Stimulated activated naive CD8-positive, alpha-beta T cell treated with anti-CD3 and anti-CD28 coated beads, Interleukin-15, amount 100 ng/mL, for 72 hours (primary cell): ENCODE measurements at places on chromosomes 12 and 14.

DNA sequence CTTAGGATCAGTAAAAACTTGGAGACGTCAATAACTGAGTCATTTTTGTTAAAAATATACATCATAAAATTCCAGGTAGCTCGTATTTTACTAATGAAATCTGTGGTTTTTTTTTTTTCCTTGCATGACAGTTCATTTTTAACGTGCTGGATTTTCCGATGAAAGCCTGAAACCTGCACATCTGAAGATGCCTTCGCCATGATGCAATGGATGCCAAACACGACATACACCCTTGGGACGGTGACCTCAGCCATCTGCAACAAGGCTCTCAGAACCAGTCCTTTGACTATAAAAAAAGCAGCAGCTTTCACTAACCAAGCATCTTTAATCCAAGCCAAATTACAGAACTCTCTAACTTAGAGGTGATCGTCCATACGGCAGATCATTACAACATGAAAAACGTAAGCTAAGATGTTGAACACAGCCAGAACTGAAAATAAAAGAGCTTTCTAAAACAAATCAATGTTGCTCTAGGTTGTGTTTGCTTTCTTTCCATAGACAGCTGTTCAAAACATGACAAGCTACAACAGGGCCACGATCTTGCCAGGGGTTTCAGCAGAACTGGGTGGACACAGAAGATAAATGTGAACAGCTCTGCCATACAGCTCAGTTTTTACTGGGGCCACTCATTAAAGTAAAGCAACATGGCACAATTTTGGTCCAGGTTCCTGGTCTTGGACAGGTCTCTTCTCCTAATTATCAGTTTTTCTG, 7.8 kb downstream of the NIN start:
- DNase-seq: no peak

DNA sequence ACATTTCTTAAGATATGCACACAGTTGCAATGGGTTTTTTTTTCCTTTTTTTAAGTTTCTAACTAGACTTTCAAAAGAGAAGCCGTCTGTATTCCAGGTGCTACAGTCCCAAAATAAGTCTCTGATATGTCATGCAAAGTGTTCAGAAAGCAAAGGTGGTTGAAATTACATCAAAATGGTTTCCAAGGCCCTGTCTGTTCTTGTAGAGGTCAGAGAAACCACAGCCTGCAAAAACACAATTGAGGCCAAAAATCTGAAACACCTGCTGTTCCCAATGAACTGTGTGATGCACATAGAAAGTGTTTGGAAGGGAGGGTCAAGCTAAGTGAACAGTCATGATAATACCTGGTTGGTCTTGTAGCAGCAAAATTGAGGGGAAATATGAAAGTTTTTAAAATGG, 91.0 kb downstream of the VRK1 start:
- DNase-seq: no peak

GRCh38 chr12:124464062-124464461, 103.3 kb downstream of the NCOR2 start:
- DNase-seq: no peak

DNA sequence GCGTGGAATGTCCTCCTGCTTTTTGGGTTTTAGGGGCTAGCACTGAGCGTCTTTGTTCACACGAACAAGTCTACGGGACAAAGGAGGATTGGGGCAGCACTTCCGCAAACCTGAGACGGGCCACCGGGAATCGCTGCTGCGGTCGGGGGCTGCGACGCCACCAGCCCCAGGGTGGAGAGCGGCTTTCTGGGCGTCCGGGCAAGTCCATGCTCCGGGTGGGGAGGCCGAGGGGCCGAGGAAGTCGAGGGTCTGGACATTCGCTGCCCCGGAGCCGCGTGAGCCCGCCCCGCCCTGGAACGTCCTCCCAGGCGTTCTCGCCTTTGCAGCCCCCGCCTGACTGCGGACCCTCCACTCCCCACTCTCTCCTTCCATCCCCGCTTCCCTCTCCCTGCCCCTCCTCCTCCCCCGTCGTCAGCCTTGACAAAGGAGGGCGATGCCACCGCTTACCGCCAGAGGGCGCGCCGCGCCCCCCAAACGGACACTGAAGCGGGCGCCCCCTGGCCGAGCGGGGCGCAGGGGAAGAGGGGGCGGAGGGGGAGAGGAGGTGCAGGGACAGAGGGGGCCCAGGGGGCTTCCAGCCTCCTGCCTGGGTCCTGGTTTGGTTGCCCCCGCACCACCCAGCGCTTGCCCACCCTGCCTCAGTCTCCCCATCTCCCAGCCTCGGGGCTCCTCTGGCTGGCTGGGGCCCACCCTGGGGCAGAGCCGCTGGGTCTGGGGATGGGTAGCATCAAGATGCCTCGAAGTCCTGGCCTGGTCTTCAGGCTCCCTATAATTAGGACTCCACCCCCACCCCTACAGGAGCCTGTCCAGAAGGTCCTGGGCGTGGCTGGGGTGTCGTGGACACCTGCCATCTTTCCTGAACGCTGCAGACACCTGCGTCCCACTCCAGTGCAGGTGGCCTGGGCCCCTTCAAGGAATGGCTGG, 39.1 kb upstream of the INF2 start:
- peak; percentile 76 for DNase-seq

DNA sequence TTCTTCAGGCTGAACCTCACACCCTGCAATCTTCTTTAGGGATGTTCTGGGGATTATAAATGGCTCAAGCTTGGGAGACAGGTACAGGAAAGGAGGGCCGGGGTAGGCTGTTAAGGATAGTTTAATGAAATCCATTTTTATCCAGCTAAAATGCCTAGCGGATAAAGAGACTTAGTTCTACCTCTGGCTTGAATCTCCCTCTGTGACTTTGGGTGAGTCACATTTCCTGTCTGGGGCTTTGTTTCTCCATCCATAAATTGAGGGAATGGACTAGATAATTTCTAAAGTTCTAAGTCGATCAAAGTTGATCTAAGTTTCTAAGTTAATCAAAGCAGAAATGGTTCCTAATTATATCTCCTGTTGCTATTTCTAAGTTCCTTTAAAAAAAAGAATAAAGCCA, 319.6 kb upstream of the E2F7 start:
- DNase-seq: no peak

- DNase-seq: no peak
These were observed 7.2 kb upstream of the SDR9C7 start for GRCh38 chr12:56941299-56942017.

DNA sequence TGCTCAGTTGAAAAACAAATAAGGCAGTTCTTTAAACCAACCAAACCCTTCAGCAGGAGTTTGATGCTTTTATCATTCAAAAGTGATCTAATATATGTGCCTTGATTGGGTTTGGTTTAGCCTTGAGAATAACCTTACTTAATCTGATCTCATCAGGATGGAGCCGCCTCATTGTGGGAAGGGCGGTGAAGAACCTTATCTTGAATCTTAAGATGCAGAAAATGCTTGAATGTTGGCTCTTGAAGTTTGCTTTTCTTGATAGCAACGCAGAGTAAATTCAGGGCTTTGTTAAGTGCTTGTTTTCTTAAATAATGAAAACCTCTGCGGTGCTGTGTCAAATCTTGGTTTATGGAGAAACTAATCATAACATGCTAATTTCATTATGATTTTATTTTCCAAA, 138.2 kb downstream of the MON2 start:
- no peak for DNase-seq

DNA sequence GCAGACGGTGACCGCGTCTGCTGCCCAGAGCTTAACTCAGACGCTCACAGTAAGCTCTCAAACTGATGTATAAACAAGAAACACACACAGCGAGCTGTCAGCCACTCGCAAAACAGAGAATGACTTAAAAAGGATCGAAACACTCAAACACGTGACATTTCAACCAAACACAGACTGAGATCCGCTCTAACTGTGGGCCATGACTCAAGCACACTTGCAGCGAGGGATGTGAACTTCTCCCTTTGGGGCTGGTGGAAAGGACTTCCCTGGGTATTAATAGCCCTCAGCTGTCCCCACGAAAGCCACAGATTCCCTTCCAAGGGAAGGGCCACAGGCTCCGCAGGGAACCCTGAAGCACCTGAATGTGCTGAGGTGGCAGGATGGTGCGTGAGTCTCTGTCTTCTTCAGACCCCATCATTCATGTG, 29.1 kb downstream of the CCDC88C start:
- DNase-seq: no peak

GRCh38 chr14:29637411-29637810, 290.2 kb downstream of the PRKD1 start:
- no peak for DNase-seq

DNA sequence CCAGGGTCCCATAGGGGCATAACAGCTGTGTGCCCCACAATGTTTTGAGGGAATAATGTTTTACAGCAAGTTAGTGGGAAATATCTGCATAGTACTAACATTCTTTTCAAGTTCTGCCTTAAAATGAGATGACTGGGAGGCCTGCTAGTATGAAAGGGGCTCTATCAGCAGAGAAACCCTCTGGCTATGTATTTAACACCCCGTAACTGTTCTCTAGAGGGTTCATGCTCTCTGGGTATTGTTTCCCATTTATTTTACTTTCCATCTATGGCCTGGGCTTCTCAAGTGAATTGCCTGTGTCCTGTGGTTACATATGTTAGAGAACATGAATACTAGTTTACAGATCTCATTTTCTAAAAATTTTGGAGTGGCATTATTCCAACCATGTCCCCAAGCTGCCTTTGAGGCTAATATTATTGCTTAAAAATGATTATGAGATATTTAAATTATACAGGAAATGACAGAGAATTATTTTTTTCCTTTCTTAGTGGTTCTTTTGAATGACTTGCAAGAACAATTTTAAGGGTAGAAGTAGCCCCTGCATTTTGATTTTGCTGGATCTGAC, 37.5 kb downstream of the GNG2 start:
- no peak for DNase-seq

DNA sequence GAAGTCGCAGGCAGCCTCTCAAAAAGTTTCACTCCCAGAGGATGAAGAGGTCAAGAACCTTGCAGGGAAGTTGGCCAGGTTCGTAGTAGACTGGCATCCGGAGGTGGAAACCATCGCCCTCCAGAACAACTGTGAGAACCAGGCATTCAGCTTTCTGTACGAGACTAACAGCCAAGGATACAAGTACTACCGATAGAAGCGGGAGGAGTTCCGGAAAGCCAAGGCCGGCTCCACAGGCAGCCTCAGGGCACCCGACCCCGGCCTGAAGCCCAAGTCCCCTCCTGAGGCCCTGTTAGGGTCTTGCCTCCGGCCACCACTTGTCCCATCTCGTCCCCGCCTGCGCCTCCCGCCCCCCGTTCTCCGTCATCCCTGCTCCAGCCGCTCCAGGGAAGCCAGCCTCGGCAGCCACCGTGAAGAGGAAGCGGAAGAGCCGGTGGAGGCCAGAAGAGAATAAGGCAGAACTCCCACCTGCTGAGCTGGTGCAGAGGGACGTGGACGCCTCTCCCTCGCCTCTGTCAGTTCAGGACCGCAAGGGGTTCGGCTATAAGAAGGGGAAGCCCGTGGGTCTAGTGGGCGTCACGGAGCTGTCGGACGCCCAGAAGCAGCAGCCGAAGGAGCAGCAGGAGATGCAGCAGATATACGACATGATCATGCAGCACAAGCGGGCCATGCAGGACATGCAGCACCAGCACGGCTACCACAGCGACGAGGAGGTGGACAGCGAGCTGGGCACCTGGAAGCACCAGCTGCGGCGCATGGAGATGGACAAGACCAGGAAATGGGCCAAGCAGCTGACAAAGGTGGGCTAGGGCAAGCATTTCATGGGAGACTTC, 366.8 kb upstream of the ATXN7L3B start:
- no peak for DNase-seq

DNA sequence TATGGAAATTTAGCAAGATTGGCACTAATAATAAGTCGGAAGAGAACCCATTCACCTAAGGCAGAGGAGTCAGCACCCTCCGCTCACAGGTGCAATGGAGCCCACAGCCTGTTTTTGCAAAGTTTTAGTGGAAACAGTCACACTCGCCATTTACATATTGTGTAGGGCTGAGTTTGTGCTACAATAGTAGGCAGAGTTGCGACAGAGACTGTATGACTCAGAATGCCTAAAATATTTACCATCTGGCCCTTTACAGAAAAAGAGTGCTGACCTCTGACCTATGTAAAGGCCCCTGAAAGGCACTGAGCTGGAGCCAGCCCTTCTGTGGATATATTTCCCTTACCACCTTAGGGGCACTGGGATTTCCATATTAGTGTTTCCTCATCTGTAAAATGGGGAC, 79.0 kb downstream of the PRIMA1 start:
- DNase-seq: no peak

GRCh38 chr14:105863296-105864108, 337.1 kb downstream of the TMEM121 start:
- no peak for DNase-seq

- no peak for DNase-seq
These were observed 10.7 kb downstream of the ERP29 start for GRCh38 chr12:112023759-112024396.

DNA sequence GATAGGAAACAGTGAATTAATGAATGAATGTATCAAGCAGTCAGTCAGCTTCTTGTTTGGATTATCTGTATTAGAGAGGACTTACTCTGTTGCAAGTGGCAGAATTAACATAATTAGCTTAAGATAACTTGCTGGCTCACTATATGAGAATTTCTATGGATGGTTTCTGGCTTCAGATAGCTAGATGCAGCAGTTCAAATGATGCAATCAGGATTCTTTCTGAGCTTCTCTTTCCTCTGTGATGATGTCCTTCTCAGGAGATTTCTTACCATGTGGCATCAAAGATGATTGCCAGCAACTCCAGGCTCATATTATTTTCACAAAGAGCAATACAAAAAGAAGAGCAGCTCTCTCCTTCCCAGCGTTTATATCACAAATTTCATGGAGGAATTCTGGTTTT, 30.7 kb downstream of the FRMD6 start:
- DNase-seq: no peak

GRCh38 chr12:52254180-52254964, 20.1 kb upstream of the KRT86 start:
- no peak for DNase-seq

- DNase-seq: no peak
These were observed 450.4 kb downstream of the LRFN5 start for GRCh38 chr14:42057111-42057510.

GRCh38 chr12:115097416-115097815, 413.4 kb upstream of the TBX3 start:
- DNase-seq: no peak

GRCh38 chr12:22812531-22812930, 187.6 kb downstream of the ETNK1 start:
- no peak for DNase-seq

DNA sequence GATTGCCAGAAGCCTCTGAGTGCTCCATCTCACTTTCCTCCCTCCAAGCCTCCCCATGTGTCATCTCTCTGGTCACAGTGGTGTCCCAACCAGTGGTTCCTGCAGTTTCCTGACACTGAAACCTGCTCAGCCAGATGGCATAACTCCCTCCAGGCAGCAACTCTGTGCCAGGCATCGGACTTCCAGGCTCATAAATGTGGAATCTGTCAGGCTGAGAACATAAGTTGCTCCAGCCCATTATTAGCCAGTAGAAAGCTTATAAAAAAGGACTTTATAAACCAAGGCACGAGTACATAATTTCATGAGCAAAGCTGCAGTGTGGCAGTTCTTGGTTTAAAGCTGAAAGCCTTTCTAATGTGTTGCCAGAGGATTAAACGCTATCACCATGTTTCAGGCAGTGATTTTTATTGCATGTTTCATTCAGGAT, 194.3 kb downstream of the DACT1 start:
- DNase-seq: no peak

- no peak for DNase-seq
These were observed 55.5 kb downstream of the CDC42BPB start for GRCh38 chr14:103001651-103002396.

GRCh38 chr12:59075141-59075540, 154.8 kb upstream of the LRIG3 start:
- DNase-seq: no peak
